ENCODE measurements at places on chromosomes 5 and 9.
A peak's percentile ranks its signal among the peaks of the same experiment; 100 is the strongest.

DNA sequence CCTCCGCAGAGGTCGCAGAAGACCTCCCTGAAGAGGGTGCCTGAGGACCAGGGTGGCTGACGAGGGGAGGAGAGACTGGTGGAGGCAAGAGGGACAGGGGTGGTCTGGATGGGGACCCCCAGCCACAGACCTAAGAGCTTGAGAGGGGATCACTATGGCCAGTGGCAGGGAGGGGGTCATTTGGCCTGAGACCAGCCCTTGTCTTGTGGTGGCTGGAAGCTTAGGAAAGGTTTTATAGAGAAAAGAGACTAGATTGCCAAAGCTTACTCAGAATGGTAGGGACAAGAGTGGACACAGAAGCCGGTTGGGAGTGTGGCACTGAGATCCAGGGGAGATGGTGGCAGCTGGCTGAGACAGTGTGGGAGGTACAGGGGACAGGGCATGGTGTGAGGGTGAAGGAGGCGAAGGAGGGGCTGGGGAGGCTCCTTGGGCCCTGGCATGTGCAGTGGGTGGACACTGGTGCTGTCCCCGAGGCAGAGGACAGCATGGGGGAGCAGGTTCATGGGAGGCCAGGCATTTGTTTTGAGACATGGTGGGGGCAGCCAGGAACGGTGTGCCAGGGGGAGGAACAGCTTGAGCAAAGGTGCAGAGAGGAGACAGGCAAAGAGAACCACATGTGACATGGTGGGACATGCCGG lies 123.0 kb downstream of the C9orf50 start:
- DNase-seq, result no peak

DNA sequence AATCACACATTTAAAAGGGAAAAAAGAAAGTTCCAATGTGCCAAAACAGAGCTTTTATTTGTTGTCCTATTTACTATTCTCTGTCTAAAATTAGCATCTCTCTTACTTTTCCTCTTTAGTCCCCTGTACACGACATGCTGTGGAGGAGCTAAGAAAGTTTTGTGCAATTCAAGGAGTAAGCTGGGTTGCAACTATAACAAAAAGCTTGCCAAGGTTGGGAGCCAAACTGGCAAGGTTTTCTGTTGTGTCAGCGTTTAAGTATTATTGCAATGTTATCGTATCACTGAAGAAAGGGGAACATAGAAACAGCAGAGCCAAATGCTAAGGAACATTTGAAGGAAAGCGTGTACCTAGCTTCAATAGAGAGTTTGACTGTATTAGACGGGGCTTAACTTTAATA lies 680.8 kb downstream of the CETN3 start:
- peak; percentile 64 for DNase-seq

DNA sequence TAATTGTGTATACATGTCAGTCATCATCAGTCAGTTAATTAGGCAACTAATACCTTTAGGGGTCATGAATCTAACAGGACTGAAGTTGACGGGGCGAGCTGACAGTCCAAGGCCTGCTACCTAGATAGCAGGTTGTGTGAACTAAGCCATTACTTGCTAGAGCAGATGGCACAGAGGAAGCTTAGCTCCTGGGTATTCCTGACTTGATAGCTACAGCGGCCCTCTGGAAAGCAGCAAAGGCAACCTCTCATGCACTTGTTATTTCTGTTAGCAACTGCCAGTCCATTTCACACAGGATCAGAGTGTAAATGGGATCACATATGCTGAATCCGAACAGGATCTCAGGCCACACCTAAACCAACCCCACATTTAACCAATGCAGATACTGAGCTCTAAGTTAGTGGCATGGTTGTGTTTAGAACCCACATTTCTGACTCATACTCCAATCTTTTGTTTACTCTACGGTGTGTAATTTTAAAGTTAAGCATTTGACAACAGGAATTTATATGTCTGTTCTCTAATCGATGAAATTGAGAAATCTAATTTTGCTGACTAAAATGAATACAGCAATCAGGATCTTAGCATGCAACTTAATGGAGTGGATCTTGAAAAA lies 521.3 kb upstream of the ZNF608 start:
- DNase-seq, result no peak

GRCh38 chr5:5711112-5711511 lies 288.6 kb downstream of the ICE1 start:
- no peak for DNase-seq

DNA sequence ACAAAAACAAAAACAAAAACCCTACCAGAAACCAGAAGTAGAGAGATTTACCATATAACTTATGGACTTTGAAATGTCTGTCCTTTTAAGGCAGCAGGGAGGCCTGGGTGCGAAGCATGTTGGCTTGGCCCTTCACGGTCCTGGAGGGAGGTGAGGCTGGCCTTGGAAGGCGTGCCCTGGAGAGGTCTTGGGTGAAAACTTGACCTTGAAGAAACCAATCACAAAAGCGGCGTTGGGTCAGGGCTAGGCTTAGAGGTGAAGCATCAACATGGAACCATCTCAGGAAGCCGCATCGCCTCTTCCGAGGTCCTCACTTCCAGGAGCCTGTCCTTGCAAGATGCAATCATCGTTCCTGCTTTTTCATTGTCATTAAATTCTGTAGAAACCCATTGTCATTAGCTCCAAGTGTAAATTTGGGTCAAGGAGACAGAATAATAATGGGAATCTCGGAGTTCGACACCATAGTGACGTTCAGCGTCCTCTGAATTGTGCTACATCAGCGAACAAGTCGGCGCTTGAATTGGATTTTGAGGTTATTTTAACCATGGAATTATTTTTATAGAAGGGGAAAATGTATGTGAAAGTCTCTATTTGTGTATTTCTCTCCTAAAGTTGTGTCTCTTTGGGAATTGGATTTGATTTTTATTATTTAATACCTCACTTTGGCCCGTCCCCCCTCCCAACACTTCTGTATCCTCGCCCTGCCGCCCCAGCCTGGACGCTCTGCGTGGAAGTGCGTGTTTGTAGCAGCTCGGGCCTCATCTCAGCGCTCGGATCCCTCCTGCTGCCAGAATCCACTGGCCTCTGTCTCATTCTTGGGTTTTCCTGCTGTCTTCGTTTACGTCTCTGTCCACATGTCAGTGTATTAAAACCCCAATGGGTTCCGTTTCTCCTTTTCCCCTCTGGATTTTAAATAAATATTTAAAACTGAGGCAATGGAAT lies 11.1 kb upstream of the ORM1 start:
- no peak for DNase-seq
